Stimulated activated CD8-positive, alpha-beta memory T cell treated with anti-CD3 and anti-CD28 coated beads, Interleukin-2, amount 100 ng/mL, for 1 hour (primary cell): ENCODE measurements at places on chromosomes 7 and 10.

DNA sequence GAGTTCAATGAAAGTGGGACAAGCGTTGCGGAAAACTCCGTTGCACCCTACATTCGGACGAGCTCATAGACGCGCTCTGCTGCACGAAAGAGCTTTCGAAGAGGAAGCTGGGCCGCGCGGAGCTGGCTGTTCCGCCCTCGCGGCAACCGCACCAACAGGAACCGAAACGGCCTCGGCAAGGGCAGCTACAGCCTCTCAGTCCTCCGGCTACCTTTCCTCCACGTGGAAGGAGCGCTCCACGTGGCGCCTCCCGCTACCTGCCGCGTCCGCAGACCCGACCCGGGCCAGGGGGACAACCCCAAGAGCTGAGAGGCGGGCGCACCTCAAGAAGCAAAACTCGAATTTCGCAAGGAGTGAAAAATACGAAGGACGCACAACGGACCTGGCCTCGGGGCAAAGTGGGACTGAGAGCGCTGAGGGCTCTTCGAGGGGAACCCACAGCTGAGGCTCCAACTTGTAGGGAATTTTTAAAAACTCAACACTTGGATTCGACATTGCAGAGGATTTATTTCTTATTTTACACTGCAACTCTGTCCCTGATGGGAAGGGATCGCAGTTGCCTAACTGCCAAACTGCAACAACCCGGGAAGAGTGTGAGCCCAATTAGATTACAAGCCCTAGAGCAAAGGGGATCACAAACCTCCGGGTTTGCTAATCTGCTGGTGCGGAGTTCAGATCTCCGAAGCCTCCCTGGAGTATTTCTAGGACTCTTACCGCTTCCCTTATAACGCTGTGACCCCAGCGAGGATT lies 1.4 kb downstream of the HPSE2 start:
- no peak for DNase-seq

DNA sequence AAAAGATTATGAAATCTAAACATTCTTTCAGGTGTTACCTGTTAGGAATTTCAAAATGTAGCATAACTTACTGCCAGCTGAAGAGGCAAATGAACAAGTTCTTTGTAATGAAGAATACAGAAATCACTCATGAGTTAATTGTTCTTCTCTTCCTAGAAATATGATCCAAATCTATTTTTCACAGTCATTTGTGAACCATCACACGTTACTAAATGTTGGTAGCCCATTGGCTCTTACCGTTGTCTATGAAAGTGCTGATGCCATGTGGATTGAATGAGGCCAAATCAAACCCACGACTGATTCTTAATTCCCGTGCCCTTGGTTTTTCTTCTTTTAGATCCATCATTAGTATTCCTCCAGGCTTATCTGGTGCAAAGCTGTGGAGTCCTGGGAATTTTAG lies 15.9 kb upstream of the PON3 start:
- DNase-seq: no peak

- DNase-seq: peak; percentile 70
Measured at GRCh38 chr10:43348511-43349312, 22.7 kb upstream of the FXYD4 start.

DNA sequence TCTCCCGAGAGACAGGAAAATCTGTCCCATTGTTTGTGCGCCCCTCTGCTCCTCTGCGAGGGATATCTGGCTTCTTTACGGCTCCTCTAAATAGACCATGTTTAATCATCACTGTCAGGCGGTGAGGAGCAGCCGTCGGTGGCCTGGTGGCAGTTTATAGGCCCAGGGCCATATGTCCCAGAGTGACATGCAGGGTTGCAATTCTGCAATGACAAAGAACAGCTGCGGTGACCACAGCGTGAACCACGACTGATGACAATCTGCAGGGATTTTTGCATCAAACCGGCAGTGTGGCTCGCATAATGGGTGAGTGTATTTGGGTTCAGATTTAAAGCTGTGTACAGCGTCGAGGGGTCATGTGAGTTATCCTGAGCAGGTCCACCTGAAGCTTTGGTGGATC lies 41.5 kb downstream of the GATA3 start:
- no peak for DNase-seq

- no peak for DNase-seq
Measured at GRCh38 chr10:51651063-51651462, 48.3 kb downstream of the CSTF2T start.

DNA sequence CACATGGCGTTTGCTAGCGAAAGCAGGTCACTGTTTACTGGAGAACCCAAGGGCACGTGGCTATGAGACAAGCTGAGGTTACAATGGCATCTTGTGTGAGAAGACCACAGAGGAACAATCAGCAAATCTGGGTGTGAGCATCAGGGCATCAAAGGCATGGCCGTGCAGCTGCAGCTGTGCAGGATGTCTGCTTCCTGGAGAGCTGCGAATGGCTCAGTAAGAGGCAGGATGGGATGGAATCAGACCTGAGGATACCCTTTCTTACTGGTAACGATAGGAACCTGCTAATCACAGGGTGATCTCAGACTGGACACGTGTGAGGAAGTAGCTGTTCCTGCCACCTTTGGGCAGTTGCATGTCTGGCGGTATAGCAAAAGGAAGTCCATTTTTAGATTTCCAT lies 119.5 kb downstream of the RNF216 start:
- no peak for DNase-seq

DNA sequence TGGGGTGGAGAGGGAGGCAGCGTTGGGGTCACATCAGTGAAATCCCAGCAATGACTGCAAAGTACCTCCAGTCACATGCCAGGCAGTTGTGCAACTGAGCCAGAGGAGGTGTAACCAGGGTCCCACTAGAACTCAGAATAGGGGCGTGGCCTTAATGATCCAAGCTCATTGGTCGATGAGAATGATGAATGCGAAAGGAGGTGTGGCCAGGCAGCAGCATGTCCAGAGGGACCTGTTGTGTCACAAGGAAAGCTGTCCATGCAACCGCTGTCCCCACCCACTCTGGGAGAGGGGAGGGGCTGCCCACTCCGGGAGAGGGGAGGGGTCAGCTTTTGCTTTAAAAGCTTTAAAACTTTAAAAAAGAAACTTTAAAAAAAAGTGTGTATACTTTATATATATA lies 25.3 kb upstream of the MTPAP start:
- DNase-seq: no peak

- no peak for DNase-seq
Measured at GRCh38 chr10:126940670-126941310, 35.6 kb downstream of the DOCK1 start.

GRCh38 chr7:139876622-139877283 lies 47.7 kb downstream of the TBXAS1 start:
- no peak for DNase-seq

DNA sequence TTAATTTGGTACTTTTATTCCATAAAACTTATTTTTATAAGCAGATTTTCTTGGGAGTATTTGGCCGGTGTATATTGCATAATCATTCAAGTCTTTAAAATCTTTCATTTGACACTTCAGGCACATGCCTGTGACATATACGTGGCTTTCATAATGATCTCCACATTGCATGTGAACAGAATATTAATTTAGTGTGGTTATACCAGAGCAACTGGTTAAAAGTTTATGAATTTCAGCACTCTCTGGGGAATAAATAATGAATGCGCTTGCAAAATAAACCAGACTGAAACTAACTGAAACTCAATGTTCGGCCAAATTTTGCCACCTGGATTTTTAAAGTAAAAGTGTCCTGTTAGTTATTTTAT lies 242.3 kb downstream of the GLI3 start:
- no peak for DNase-seq

DNA sequence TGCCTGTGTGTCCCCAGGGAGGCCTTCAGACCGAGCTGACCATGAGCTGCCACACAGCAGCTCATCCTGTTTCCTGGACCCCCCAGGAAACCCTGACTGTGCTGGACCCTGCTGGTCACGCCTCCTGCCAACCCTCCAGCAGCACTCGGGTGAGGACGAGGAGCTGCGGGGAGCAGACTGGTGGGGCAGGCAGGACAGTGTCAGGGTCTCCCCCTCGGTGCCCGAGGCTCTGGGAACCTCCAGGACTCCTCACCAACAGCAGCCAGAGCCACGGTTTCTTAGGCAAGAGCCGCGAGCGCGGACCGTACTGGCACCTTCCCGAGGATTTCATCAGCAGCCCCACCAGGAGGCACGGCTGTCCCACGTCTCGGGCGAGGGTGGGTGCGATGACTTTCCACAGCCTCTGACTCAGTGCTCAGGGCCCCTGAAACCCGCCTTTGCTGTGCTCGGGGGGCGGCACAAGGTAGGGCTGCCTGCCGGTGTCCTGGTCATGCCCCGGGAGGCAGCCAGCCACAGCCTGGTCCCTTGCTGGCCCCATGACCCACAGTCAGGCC lies 186.9 kb downstream of the ELFN1 start:
- DNase-seq: no peak

GRCh38 chr10:70652761-70653657 lies 19.3 kb upstream of the ADAMTS14 start:
- no peak for DNase-seq

- DNase-seq: no peak
Measured at GRCh38 chr10:76021398-76021797, 590.0 kb downstream of the LRMDA start.

GRCh38 chr7:77783545-77783944 lies 14.7 kb downstream of the TMEM60 start:
- no peak for DNase-seq

DNA sequence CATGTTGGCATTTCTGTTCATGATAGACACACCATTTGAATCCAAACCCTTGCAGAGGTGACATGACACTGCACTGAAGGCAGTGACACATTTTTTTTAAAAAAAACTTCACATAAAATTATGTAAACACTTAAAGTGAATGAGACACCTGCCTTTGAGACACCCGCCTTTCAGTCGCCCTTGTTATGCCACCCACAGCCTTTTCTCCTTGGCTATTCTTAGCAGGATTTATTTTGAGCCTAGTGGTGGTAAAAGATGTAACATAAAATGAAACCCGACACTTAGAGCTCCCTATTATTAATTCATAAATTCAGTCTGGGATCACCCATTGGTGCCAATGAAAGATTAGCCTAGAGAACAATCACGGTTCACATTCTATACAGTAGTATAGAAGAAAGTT lies 161.3 kb downstream of the DYNC1I1 start:
- DNase-seq: no peak

GRCh38 chr7:107253599-107253998 lies 84.8 kb downstream of the HBP1 start:
- DNase-seq: no peak

DNA sequence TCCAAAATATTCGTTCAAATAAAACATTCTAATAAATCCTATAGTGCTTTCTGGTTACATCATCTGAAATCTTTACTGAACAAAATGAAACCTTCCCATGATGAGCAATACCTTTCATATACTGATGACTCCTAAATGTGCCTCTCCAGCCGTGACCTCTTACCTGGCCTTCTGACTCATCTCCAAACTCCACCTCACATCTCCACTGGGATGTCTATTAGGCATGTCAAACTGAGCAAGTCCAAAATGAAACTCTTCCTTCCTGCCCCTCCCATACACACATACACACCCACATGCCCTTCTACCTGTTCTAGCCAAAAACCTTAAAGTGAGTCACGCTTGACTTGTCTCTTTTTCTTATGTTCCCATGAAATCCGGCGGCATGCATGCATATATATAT lies 22.9 kb downstream of the GSAP start:
- no peak for DNase-seq

DNA sequence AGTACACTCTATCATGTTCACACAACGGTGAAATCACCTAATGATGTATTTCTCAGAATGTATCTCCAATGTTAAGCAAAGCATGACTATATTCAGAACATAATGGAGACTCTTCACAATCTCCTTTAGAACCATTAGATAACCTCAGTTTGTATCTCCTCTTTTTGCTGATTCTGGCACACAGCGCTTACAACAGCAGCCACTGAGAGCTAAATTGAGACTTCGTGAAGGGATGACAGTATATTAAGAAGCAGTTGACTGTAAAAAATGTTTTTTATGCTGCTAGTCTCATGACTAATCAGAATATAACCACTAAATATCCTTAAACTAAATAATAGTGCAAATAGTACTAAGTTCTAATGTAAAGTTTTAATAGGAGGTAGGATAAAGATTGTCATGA lies 46.9 kb downstream of the KMT2E start:
- no peak for DNase-seq

GRCh38 chr7:103987451-103987850 lies 2.0 kb downstream of the RELN start:
- DNase-seq: no peak

- no peak for DNase-seq
Measured at GRCh38 chr7:106281585-106282318, 3.0 kb downstream of the NAMPT start.

- no peak for DNase-seq
Measured at GRCh38 chr7:130461272-130461671, 20.5 kb upstream of the CEP41 start.

DNA sequence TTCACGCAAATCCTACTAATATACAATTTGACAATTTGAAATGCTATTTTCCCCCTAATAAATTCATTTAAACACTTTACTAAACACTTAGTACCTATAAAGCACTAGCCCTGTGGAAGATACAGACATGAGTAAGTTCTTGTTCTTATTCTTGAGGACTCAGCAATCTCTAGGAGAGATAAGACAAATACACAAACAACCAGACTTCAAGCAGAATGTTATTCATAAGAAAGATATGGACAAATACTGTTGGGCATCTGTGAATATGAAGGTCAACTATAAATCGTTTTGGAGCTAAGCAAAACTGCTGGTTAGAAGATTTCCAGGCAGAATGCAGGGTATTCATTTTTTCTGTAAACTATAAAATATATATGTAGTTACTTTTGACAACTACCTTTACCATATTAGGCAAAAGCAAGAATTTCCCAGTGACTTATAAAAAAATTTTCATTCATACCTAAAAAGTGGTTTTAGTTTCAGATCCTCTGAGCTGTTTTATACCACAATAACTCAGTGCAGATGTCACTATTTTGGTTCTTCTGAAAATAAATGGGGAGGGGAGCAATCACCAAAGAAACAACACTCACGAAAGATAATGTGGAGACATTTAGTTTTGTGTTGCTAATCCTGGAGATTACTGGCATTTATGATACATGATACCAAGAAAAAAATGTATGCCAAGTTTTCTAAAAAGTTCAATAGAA lies 3.8 kb downstream of the VPS41 start:
- no peak for DNase-seq

- DNase-seq: no peak
Measured at GRCh38 chr10:133316266-133316665, 7.6 kb downstream of the ZNF511 start.

GRCh38 chr10:119401671-119402395 lies 140.7 kb downstream of the RGS10 start:
- no peak for DNase-seq

- no peak for DNase-seq
Measured at GRCh38 chr7:134932707-134933370, 53.5 kb upstream of the AGBL3 start.

GRCh38 chr7:83457022-83457892 lies 191.7 kb downstream of the SEMA3E start:
- no peak for DNase-seq

GRCh38 chr7:22356010-22356691 lies 803 bp downstream of the RAPGEF5 start:
- no peak for DNase-seq
